ENCODE measurements at places on chromosomes 2 and 18. TPM values are rescaled to one million over a fixed set of nuclear protein-coding genes. Genes with fewer than 3 reads are reported as not detected.
A peak's percentile ranks its signal among the peaks of the same experiment; 100 is the strongest.

DNA sequence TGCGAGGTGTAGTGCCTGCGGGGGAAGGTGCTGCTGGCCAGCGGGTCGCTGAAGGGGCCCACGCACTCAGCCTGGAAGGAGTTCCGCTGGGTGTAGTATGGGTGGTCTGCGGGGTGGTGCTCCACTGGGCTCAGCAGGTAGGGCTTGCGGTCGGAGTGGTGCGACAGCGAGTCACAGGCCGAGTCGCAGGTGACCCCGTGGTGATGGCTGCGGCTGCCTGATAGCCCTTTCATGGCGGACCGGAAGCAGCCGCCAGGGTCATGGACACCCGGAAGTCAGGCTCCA, 429.8 kb downstream of the TGIF1 start:
- no peak for DNase-seq
- no peaks in the 10 kb centered on the region for H3K36me3 ChIP-seq
- no peaks in the 10 kb centered on the region for H3K4me1 ChIP-seq
- H3K27me3 ChIP-seq = no peaks in the 10 kb centered on the region
- no peak overlapping the region for H3K4me3 ChIP-seq

DNA sequence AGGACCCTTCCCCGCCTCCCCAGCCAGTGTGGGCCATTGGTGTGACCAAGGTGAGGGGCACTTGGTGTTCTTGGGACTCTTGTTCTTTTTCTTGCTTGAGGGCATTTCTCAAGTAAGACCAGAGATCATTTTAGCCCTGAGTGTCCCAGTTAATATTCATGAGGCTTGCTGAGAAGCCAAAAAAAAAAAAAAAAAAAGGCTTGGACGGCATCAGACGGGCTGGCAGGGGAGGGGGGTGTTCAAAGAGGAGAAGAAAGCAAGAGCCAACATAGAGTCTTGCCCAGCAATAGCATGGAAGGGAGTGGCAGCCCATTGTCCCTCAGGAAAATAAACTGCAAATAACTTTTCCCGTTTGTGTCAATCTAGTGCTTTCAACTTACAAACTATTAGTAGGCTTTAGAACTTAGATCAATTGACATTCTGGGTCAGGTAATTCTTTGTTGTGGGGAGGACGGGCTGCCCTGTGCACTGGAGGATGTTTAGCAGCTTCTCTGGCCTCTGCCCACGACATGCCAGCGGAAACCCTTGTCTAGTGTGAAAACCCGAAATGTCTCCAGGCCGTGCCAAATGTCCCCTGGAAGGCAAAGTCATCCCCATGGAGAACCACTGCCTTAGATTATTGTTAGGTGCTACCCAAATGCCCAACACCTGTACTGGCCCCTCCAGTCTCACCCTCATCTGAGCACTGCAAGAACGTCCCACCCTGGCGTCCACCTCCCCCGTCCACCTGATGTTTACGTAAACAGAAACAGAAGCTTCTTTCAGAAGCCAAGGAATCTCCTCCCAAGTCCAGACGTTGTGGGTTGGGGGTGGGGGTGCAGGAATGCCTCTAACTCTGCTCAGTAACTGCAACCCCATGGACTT, 163.4 kb downstream of the BCL2 start:
- H3K27ac ChIP-seq = peak overlapping the region; percentile 68
- no peaks in the 10 kb centered on the region for H3K27me3 ChIP-seq
- no peak for DNase-seq
- peak overlapping the region; percentile 69 for H3K4me3 ChIP-seq
- H3K4me1 ChIP-seq = peaks cover 97% of the 10 kb centered on the region

GRCh38 chr2:166134252-166135151, 6.7 kb upstream of the SCN1A start:
- no peaks in the 10 kb centered on the region for H3K4me1 ChIP-seq
- no peak for DNase-seq
- H3K36me3 ChIP-seq = no peaks in the 10 kb centered on the region
- no peaks in the 10 kb centered on the region for H3K27me3 ChIP-seq
- H3K4me3 ChIP-seq = no peak overlapping the region

- H3K4me3 ChIP-seq = no peak overlapping the region
- no peaks in the 10 kb centered on the region for H3K36me3 ChIP-seq
- no peak overlapping the region for H3K27ac ChIP-seq
- H3K4me1 ChIP-seq = peaks cover 37% of the 10 kb centered on the region
Measured at GRCh38 chr2:8548065-8548618, 133.7 kb upstream of the ID2 start.

DNA sequence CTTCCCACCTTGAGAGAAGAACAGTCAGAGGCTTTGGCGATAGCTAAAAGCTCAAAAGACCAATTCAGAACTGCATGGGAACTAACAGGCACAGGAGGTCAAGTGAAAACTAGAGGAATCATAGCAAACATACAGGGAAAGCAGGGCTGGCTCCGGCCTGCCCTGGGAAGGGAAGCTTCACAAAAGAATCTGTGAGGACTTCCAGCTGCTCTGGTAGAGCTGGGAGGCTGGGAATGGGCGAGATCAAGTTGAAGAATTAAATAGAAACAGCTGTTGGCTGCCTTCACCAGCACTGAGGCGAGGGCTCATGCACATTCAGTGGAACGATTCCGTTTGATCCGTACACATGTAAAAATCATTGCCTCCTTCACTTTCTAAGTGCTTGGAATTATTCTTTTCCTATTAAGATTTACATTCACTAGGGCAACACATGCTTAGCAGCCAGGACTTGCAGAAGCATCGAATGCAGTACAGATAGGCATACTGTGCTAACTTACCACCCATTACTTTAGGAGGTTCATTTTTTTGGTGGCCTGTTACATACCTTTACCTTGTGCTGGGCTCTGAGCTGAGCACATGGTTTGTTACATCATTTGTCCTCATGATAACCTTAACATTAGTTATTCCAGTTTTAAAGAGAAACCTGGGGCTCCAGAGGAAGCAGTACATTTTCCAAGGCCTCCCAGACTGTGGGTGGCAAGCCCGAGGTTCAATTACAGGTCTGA, 125.4 kb upstream of the RNF152 start:
- H3K4me1 ChIP-seq = no peaks in the 10 kb centered on the region
- no peak overlapping the region for H3K4me3 ChIP-seq
- no peaks in the 10 kb centered on the region for H3K36me3 ChIP-seq
- no peak for DNase-seq

GRCh38 chr2:176128172-176128981, 1.1 kb upstream of the HOXD8 start:
- no peak overlapping the region for H3K4me3 ChIP-seq
- H3K36me3 ChIP-seq = no peaks in the 10 kb centered on the region
- H3K27ac ChIP-seq = no peak overlapping the region
- H3K27me3 ChIP-seq = peaks cover 87% of the 10 kb centered on the region
- DNase-seq = no peak

- no peak overlapping the region for H3K4me3 ChIP-seq
- no peak for DNase-seq
- H3K27ac ChIP-seq = no peak overlapping the region
- H3K27me3 ChIP-seq = no peaks in the 10 kb centered on the region
Measured at GRCh38 chr2:205261516-205262020, 420.7 kb upstream of the NRP2 start.

- H3K36me3 ChIP-seq = no peaks in the 10 kb centered on the region
- H3K4me1 ChIP-seq = no peaks in the 10 kb centered on the region
- H3K27ac ChIP-seq = no peak overlapping the region
- DNase-seq = no peak
- peaks cover 33% of the 10 kb centered on the region for H3K27me3 ChIP-seq
- no peak overlapping the region for H3K4me3 ChIP-seq
Measured at GRCh38 chr2:127672341-127673224, 2.7 kb downstream of the LIMS2 start.

DNA sequence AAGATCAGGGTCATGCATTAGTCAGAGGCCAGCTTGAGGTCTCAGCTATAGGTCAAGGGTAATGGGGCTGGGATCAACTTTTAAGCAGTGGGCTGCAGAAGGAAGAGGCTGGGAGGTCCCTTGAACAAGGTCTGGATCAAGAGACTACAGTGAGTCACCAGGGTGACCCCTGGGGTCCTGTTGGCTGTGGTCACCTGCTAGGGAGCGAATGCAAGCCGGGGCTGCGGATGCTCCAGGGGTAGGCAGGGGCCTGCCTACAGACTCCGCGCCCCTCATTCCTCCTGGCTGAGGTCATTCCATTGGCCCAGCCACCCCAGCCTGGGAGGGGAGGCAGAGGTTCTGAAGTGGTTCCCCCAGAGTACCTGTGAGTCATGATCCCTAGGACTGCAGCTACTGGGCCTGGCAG, 110.4 kb downstream of the CYP26B1 start:
- no peak for DNase-seq
- no peak overlapping the region for H3K27ac ChIP-seq
- no peaks in the 10 kb centered on the region for H3K27me3 ChIP-seq
- H3K4me3 ChIP-seq = no peak overlapping the region
- H3K36me3 ChIP-seq = no peaks in the 10 kb centered on the region

DNA sequence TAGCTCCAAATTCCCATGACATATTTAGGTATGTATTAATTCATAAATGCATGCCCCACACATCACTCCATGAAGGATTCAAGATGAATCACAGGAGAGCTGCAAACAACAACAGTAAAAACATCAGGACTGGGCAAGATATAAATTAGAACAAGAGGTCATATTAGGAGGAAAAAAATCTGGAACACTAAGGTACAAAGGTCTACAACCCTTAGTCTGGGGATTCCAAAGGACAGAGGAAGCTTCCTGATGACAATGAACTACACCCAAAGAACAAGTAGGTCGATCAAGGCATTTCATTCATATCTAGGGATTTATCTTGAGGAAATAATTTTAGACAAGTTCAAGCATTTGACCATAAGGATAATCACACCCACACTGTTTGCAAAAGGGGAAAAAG, 14.5 kb downstream of the VPS4B start:
- no peak for DNase-seq
- H3K27me3 ChIP-seq = no peaks in the 10 kb centered on the region
- peaks cover 33% of the 10 kb centered on the region for H3K36me3 ChIP-seq
- H3K4me3 ChIP-seq = no peak overlapping the region

The PRKAG3 gene
- not detected for total RNA-seq

The GATA6 gene
- 0.11 TPM for total RNA-seq

The ADCYAP1 gene
- total RNA-seq = not detected

The MC5R gene
- total RNA-seq = not detected

The PDE11A gene
- not detected for total RNA-seq

Measured in CD8-positive, alpha-beta memory T cell (primary cell).